C1 segment of cervical spinal cord (tissue), 14 donors: ENCODE measurements at places on chromosomes 16 and 17.

DNA sequence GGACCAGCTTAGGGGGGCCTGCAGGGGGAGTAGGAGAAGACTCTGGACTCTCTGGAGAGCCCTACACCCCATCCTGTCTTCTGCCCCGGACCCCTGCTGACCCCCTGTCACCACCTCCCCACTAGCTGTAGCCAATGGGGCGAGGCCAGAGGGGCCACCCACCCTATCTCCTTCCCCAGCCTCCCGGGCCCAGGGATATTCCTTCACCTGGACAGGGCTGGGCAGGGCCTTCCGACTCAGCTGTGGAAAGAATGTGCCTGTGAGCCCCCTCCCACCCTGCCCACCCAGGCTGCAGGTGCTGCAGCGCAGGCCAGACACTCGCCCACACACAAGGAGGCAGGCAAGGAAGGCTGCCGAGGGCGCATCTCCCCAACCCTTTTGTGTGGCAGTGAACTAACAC, 23.0 kb downstream of the TSPOAP1 start:
- DNase-seq, result no peak

GRCh38 chr16:88633684-88634140, 4.7 kb upstream of the IL17C start:
- DNase-seq, result no peak

DNA sequence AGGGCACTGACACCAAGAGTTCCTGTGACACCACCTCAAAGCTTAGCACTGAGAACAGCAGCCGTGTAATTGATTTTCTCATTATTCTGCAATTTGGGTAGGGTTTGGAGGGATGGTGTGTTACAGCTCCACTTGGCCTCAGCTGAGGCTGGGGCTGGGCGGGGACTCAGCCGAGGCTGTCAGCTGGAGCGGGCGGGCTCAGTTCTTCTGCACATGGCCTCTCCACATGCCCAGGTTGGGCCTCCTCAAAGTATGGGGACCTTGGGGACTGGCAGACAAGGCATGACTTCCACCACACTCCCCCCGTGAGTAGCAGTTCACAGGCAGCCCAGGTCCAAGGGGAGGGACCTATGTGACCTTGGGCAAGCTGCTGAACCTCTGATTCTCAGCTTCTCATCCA, 171.5 kb downstream of the IRF8 start:
- no peak for DNase-seq

GRCh38 chr16:67926181-67926750, 5.4 kb downstream of the CTRL start:
- peak; percentile 50 for DNase-seq

- DNase-seq, result no peak
Measured at GRCh38 chr17:76917829-76918228, 49.6 kb downstream of the MGAT5B start.
